Cardiac fibroblast (primary cell): ENCODE measurements at places on chromosomes 6 and 20.

DNA sequence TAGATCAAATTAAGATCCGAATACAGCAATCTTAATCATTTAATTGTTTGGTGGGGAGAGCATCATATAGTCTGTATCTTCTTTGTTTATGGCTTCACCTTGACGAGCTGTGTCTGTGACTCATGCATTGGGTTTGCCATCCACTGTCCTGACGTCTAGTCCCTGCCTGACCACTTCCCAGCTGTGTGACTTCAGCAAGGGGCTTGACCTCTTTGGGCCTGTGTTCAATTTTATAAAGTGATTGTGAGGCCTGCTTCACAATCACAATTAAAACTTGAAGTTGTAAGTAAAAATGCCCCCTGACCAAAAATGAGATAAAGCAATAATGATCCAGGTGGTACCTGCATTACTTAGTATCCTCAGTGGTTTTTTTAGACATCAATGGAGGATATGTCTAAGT, 209.2 kb downstream of the ZNF217 start:
- no peak for DNase-seq

GRCh38 chr20:50191065-50191543, 474 bp downstream of the CEBPB start:
- DNase-seq: peak; percentile 58

- peak; percentile 11 for DNase-seq
Observed at GRCh38 chr6:13250703-13251102, 77.6 kb downstream of the TBC1D7 start.

DNA sequence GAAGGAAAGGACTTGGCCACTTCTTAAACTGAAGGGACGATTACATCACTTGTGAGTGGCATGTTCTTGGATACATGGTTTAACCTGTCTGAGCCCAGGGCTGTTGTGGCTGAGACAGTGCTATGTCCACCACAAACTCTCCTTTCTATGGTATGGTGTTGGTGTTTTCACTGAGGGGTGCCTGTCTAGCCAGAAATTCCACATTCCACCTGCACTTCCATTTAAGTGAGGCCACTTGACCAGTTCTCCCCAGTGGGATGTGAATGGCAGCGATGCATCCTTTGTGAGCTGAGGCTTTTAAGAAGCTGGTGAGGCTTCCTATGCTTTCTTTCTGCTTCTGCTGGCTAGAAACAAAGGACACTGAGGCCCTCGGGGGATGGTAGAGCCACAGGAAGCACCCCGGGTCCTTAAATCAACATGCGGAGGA, 151.4 kb upstream of the CHD6 start:
- DNase-seq: no peak

GRCh38 chr6:13908955-13909381, 15.8 kb upstream of the RNF182 start:
- peak; percentile 80 for DNase-seq

DNA sequence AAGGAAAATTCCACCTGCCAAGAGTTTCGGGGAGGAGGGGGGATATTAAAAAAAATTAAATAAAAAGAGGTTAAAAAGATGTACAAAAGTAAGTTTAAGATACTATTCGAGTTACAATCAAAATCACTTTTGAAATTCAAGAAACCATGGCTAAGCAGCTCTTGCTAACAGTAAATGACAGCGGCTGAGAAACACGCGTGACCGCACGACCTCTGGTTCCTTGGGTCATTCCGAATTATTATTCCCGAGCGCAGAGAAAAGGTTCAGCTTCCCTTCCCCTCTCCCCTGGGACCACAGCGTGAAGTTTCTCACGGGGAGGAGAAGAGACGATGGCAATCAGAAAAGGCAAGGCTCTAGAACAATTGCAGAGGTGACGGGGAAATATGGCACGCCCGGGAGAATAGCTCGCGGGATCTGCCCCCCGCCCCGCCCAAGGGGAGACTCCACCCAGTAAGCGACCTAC, 496 bp downstream of the TMEM242 start:
- DNase-seq: no peak

DNA sequence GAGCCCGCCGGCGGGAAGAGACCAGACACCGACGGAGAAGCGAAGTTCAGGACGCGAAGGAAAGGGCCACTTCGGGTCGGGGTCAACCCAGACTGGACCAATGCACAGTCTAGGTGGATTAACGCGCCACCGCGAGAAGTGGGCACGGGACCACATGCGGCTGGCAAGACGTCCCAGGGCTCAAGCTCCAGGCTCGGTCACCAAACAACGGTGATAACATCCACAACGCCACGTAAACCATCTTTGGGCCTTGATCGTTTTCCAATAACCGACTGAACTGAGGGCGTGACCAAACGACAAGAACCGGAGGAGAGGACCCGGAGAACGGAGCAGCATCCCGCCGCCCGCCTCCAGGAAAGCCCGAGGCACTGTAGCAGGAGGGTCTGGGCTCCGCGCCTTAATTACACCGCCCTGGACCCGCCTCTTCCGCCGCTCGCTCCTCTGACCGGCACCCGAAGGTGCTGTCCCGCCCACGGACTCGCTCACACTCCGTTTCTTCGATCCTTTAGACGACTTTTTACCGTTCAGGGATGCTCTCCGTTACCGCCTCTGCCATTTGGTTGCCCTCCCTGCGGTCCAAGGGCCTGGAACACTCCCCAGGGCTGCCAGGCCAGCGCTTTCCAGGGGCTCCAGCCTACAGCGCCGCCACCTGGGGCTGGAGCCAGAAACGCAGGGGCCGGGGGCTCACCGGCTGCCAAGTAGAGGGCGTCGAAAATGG, 44.1 kb downstream of the DPPA5 start:
- DNase-seq: peak; percentile 60

- DNase-seq: no peak
Observed at GRCh38 chr20:49664612-49665313, 48.9 kb downstream of the B4GALT5 start.

DNA sequence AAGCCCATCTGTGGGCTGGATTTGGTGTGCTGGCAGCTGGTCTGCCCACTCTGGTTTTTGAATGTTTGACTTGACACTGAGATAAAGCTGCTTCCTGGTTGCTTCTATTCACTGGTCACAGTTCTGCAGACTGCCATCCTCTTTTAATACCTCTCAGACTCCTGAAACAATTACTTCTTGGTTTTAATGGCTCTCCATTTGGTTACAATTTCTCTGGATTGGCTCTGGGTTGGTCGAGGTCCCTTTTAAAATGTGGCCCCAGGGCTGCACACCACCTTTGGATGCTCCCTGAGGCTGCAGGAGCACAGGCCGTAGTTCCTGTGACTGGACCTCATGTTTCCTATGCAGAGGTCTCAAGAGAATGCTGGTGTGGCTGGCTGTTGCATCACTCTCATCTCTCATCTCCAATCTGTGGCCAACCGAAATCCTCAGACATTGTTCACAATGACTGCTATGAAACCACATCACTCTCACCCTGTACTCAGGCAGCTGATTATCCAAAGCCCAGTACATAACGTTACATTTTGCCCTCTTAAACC, 98.5 kb downstream of the INSM1 start:
- DNase-seq: peak; percentile 95

GRCh38 chr6:146865756-146866379, 267.1 kb downstream of the ADGB start:
- no peak for DNase-seq

GRCh38 chr6:112172540-112172939, 81.8 kb downstream of the LAMA4 start:
- no peak for DNase-seq

DNA sequence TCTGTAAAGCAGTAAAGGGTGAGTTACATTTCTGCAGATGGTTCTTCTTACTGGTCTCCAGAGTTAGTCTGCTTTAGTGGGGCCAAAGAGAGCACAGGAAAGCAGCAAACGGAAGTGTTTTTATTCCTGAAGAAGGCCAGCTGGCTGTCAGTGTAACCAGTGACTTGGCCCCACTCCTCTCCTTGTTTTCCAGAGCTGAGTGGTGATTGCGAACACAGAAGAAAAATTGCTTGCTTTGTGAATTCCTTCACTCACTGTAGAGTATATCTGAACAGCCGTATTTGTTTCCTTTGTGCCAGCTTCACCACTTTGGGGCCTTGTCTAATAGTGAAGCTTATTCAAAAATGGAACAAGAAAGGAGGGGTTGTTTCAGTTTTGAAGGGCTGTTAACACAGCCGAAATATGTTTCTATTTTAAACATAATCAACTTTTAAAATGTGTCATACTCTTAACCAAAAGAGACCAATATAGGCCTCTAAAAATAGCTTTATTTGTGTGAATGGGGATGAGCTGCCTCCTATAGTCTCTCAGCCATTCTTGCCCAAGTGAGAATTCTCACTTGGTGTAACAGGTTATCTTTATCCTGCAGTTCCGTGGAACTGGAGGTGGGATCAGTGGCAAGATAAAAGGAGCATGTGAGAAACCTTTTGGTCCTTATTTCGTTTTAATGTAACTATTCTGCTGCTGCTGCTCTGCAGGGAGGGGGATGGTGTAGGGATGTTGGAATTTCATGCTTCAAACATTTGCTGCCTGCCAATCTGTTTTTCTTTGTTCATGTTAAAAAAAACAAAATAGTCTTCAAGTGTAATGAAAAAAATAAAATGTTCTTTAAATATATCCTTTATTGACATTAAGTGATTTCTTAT, 37.8 kb downstream of the ZC2HC1B start:
- peak; percentile 36 for DNase-seq

DNA sequence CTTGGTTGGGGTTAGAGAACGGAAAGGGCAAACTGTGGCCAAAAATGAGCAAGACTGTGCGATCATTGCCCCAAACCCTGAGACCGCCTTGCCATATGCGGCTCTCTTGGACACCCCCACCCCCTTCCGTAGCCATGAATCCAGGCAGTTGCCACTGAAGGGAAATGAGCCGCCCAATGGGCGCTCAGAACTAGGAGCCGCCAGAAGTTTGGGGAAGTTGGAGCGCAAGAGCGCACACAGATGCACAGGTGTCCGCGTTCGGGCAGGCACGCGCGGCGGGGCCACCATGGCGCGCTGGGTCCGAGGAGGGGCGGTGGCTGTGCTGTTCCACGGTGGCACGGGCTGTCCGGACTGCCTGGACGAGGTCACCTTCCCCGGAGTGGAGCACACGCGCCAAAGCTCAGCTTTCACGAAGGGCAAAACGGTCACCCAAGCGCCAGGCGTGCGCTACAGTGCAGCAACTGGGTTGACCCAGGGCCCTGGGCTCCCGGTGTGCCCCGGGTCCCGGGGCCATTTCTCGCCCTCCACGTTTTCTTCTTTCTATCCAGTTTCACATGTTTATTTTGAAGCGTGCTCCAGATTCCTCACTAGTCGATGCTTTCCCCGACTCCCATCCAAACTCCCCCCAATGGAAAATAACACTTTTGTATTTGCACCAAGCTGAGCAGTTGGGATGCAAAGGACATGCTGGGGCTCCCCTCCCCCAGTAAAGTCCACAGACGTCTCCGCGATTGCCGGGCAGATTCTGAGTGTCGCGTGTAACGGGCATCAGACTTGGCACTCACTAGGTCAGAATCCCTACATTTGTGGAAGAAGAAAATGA, 906 bp upstream of the PDE10A start:
- no peak for DNase-seq

- no peak for DNase-seq
Observed at GRCh38 chr20:41299899-41300298, 17.6 kb downstream of the ZHX3 start.

- no peak for DNase-seq
Observed at GRCh38 chr6:167150941-167151549, 6.7 kb downstream of the GPR31 start.

- no peak for DNase-seq
Observed at GRCh38 chr6:150894191-150894744, 28.8 kb downstream of the MTHFD1L start.

DNA sequence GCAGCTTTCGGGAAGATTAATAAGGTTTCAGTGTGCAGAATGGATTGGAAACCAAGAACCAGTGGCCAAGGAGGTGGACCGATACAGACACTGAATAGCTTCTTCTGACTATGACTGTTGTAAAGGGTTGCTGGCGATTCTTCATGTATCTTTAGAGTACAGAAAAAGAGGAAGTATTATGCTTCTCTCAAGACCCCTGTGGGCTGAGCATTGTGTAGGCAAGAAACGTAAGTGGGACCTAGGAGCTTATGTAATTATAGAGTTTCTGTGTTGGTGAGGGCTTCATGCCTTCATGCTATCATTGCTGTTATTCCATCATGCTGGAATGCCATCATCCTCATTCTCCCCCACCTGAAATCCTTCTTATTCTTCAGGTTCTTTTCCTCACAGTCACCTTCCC, 105.4 kb upstream of the AKIRIN2 start:
- no peak for DNase-seq
